A673 (cell line): ENCODE measurements at places on chromosomes 3 and 15. TPM values are rescaled to one million over a fixed set of nuclear protein-coding genes. Genes with fewer than 3 reads are reported as not detected.

DNA sequence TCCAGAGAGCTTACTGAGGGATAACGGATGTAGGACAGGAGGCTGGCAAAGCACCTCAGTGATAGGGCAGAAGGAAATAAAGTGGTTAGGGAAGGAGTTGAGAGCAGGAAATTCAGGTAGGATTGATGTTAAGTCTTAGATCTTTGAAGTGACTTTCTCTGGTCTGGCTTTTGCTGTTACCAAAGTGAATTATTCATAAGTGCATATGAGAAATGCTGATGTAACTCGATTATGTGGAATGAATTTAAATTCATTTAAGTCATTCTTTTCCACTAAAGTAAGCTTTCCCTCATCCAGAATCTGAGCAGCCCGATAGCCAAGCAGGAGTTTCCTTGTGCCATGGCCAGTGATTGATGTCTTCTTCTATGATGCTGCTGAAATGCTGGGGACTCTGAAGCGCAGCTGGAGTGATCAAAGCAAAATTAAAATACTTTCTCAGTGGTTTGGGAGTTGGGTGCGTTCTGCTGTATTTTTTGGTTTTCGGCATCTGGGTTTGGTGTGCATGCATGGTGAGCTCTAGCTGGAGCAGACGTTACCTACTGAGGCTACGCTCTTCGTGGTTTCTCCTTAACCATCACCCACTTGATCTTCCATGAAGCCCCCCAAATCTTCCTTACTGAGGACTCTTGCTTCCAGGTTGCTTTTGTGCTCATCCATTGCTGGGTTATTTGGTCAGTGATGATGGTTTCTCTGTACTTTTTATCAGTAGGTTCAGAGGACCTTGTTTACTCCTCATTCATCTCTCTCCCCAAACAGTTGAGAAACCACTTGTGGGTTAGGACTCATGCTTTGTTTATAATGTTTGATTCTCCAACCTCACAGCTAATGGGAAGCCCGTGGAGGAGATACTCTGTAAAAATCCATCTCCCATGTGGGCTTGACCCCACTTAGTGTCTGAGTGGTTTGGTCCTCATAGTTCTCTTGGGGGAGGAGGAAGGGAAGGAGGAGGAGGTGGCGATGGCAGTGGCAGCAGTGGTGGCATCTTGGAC is 72.5 kb downstream of the IGF1R start:
- DNase-seq = no peak

- DNase-seq = no peak
These were observed 6.6 kb downstream of the GPR171 start for GRCh38 chr3:151196434-151196833.

Gene KNG1
- total RNA-seq = not detected in 2 replicates

GRCh38 chr3:24387000-24387399 is 107.7 kb downstream of the THRB start:
- no peak for DNase-seq

GRCh38 chr3:128112357-128112968 is 11.1 kb downstream of the RUVBL1 start:
- DNase-seq = peak; percentile 49

DNA sequence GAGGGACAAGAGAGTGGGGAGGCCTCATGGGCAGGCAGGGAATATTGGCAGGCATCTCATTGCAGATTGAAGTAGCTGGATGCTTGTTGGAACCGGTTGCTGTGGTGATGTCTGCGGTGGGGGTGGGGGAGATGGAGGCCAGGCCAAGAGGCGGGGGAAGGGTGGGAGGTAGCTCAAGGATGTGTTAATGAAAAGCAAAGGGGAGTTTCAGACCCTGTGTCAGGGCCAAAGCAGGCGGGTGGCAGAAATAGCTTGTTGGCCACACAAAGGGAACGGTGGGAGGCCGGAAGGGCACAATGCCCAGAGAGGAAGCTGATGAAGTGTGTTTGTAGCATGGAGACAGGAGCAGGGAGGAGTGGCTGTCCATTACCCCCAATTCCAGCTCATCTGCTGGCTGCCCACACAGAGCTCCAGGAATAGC is 28.0 kb downstream of the CCDC33 start:
- DNase-seq = no peak

DNA sequence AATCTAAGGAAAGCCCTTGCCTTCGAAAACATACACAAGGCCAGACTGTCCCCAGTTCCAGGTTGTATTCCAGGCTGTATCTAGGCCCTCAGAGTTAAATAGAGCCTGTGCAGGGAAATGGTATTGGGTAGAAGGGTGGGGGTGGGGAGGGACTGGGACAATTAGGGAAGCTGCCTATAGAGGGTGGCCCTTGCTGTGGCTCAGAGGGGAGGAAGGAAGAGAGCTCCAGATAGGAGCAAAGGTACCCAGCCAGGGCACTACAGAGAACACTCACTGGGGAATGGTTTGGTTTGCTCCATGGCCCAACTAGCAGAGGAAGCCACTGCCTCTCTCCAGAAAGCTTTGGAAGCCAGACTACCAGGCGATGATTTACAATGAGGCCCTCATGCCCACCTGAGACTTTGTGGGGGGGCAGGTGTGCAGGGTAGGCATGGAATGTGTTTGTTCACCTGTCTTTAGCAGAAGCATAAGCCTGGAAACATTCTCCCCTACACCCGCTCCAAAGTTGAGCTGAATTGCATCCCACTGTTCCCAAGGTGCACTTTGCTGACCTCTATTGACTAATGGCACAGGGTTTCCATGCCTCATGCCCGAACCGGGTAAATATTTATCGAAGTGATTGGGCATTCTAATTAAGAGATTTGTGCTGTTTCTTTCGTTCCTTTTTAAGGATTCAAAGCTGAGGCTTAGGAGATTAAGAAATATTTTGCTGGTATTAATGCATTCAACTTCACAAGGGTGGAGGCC is 6.3 kb upstream of the TLE3 start:
- DNase-seq = no peak

- DNase-seq = no peak
These were observed at the start of gene KBTBD13 for GRCh38 chr15:65076486-65077290. Gene KBTBD13, plus strand, starts transcription at chr15:65076746. Its CDS starts 70 bp downstream, at chr15:65076816.

Gene SLCO3A1
- 16.6 and 17.7 TPM in 2 replicates for total RNA-seq

Gene SPTSSB
- total RNA-seq = not detected in 2 replicates

Gene DOCK3
- 0.47 and 0.59 TPM in 2 replicates for total RNA-seq

DNA sequence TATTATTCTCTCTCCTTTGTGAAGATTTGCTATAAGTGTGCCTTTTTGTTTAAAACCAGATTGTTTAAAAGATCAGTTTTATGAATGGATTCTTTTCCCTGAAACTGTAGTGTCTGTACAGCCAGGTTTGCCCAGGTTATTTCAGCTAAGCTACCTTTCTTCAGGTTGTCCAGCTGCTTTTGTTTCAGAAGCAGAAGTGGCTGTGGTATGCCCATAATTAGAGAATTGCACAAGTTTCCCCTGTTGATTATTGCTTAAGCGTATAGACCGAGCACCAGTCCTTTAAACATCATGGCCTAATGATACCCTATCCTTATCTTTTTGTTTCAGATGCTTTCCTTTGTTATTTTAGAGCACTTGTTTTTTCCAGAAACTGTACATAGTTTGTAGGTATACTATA is 10.2 kb downstream of the ASB7 start:
- DNase-seq = no peak

- no peak for DNase-seq
These were observed 3.6 kb downstream of the GNAT1 start for GRCh38 chr3:50194903-50195500.

DNA sequence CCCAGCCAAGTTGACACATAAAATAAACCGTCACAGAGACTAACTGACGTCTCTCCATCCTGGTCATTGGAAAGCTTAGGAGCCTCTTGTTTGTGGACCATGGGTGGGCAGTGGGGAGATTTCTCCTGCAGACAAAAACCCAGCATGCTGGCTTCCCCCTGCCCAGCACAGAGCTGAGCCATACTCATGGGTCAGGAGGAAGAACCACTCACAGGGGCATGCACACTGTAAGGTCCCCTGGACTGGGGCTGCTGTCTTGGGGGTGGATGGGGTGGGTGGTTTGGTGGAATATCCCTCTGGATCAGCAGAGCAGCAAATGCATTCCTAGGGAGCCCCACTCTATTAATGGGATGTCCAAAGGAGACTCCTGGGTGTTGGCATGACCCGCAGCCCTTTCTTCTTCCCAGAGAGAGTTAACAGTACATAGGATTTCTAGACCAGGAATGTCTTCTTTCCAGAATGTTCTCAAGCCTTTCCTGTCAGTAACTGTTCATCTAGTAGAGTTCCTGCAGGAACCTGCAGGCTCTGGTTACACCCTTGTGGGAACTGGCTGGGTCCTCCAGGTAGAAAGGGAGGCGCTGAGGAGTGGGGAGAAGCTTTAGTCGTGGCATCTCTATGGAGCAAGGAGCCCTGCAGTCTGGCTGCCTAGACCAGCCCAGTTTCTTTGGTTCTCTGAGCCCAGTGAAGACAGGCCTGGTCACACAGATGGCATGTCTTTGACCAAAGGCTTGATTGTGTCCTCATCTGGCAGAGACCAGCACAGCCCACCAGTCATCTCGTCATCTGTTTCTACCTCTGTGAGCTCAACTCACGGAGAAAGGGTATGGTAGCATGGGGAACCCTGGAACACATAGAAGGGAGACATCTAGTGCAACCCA is 73.4 kb upstream of the PRR23C start:
- DNase-seq = no peak

Gene CCR5
- not detected in 2 replicates for total RNA-seq
